ENCODE measurements at places on chromosomes 12 and 14.

DNA sequence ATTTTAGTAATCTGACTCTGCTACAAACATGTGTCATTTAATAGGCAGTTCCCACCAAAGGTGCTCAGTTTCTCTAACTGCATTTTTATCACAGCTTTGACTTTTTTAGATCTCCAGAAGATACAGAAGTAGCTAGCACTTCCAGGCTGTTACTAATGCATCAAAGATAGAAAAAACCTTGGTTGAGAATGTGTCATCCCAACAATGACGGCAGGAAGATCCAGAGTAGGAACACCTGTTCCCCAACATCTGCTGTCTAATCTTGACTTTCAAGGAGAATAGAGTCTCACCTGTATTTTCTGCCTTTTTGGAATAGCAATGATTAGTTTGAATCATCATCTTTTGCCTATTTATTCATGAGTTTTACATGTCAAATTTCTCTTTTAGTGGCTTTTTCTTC lies 45.0 kb downstream of the ARMH4 start:
- no peak for DNase-seq

- DNase-seq, result no peak
Measured at GRCh38 chr12:8831116-8831515, 8.7 kb downstream of the A2ML1 start.

DNA sequence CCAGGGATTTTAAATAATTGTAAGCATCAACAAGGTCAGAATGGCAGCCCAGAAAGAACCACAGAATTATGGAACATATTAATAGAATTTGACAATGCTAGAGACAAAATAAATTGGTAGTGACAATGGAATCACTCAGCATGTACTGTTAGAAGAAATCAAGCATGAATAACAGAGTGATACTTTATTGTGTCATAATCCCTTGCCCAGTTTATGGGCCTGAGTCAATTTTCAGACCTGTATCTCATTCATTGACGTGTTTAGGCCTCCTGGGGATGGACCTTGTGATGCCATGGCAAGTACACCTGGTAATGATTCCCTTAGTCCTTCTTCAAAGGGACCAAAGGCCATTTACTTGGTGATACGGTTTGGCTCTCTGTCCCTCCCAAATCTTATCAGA lies 12.8 kb upstream of the CCDC91 start:
- DNase-seq, result no peak

DNA sequence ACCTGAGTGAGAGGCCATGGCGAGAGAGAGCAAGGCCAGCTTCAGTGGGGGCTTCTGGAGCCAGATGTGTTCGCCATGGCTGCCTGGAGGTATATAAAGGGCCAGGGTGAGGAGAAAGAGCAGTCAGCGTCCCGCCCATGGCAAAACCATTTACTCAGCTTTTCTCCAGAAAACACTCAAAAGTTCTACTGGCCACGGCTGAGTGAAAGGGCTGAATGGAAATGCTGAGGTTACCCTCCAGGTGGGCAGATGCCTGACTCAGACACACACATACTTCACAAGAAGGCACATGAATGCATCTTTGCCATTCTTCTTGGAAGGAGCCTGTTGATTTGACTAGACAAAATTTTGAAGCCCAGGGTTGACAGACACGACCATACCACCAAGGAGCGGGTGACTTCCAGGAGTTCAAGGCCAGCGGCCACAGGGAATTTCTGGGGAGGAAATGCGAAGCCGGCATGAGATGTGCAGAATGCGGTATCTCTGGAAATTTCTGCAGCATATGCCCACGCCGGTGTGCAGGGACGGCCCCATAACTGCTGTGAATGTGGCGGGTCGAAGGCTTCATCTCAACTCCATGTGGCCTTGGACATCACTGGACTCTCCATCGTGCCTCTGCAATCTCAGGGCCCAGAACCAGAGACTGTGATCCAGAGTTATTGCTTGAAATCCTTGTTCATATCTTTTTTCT lies at the start of gene IL31:
Gene IL31 (minus strand): TSS at position 67 of the 691 bp plus-strand sequence. CDS start 49 bp downstream, at position 18.
- no peak for DNase-seq

GRCh38 chr12:115813256-115813655 lies 464.2 kb downstream of the MED13L start:
- DNase-seq, result no peak

DNA sequence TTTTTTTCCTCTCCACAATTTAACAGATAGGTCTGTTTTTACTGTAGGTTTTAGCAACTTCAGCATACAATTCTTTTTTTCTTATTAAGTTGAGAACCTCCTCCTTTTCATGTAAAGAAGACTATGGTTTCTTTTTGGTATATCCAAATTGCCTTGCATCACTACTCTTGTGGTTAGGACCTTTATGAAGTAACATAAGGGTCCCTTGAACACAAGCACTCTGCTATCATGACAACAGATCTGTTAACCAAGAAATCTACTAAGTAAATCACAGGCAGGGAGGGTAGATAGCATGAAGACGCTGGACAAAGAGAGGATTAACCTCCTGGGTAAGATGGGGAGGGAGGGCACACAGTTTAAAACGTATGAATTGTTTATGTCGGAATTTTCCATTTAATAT lies 380.6 kb downstream of the CCDC91 start:
- DNase-seq, result no peak

GRCh38 chr12:64097366-64098105 lies 124.6 kb downstream of the KICS2 start:
- no peak for DNase-seq

- DNase-seq, result no peak
Measured at GRCh38 chr12:128852026-128852698, 1.1 kb upstream of the GLT1D1 start.

DNA sequence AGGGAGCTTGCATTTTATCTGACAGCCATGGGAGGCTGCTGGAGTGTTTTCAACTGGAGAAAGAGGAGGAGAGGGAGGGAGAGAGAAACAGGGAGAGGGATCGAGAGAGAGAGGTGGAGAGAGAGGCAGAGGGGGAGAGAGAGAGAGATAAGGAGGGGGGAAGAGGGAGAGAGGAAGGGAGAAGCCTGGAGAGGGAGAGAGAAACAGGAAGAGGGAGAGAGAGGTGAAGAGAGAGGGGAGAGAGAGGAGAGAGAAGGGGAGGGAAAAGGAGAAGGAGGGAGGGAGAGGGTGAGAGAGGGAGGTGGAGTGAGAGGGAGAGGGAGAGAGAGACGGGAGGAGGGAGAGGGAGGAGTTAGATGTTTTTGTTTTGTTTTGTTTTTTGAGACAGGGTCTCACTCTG lies 45.6 kb downstream of the DNAH10 start:
- no peak for DNase-seq

DNA sequence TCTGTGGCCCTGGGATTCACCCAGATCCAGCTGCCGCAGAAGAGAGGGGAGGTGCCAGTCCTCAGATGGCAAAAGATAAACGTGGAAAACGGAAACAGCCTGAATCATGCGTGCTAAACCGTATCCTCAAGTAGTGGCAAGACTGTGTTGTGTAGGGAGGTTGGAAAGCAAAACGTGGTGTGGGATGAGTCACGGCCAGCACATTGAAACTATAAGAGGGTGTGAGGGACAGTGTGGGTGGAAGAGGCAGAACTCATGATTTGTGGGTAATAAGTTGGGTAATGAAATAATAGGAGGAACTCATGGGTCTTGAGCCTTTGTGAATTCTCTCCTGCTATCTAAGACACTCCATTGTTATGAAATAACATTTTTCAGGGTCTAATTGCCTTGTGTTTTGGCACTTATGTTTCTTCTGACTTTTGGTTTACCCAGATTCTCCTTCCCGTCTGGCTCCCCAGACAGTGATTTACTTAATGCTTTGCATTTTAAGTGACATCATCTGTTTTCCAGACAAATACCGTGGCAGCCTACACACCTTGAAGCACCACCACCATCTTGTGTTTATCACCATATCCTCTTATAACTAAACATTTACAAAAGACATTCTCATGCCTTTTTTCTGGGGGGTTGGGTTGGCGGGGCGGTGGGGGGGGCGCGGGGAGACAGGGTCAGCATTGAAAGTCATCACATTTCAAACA lies 62.3 kb upstream of the PTCSC3 start:
- DNase-seq, result peak; percentile 23

DNA sequence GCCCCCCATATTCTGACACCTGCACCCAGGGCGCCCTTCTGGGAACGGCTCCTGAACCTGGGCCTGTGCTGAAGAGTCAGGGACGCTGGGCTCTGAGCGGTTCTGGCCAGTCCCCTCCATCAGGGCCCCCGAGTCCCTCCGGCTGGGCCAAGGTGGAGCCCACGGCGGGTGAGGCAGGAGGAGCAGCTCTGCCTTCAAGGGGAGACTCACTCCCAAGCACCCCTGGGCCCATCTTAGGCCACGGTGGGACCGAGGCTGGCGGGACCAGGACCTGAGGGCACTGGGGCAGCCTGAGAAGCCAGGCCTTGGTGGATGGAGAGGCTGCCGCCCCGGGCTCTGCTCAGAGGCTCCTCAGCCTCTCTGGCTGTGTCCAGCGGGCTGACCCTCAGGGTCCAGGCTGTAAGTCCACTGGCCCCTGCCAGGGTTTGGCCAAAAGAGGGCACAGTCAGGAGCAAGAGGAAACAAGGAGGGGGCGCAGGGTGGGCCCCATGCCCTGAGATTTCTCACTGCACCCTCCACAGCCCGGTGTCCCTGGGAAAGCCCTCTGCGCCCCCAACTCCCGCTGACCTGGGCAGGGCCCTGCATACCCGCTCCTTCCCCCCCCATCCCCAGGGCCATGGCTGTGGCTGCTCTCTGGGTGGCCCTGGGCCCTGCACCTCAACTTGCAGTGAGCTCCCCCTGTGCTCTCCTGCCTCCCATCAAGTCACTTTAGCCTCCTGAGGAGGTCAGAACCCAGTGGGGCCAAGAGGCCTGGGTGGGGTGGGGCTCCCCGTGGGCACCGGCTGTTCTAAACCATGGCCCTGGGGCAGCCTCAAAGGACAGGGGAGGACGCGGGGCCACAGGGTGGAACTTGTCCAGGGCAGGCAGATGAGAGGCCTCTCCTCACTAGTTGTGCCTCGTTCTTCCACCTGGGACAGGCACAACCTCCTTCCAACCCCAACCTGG lies 266.4 kb upstream of the SFSWAP start:
- DNase-seq, result no peak

- no peak for DNase-seq
Measured at GRCh38 chr14:94768521-94769390, 1.2 kb downstream of the GSC start.

DNA sequence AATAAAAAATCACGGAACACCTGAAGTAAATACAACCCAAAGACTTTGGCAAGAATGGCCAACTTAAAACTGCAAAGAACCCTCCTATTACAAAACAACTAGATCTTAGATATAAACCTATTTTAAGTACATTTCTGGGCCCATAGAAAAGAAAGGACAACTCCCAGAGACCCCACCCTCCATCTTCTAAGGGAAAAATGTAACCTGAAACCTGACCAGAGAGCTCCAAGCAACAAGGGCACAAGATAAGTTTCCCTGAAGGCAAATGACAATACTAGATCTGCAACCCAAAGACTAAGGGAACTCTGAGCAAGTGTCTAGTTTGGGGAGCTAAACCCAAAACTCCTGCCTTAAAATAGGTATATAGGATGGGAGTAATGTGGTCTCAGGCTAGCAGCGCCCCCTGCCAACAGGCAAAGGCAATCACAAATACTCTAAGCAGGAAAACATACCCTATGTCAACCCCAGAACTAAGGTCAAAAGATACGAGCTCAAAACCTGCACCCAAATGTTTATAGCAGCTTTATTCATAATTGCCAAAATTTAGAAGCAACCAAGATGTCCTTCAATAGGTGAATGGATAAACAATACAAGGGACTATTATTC lies 218.9 kb downstream of the ITPR2 start:
- DNase-seq, result no peak

DNA sequence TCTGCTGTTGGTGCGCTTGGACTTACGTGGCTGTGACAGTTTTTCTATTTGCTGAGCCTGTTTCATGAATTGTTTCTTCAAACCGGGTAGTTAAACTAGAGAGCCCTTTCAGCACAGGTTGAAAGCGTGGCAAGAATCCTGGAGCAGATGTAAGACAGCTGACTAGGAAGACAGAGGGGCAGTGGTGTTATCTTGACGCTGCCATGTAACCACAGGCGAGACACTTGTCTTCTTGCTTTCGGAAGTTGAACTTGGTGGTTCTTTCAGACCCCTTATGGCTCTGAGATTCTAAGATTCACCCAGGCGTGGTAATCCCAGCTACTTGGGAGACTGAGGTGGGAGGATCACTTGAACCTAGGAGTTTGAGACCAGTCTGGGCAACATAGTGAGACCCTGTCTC lies 4.3 kb downstream of the EMP1 start:
- no peak for DNase-seq

- DNase-seq, result no peak
Measured at GRCh38 chr12:3202734-3203446, 125.7 kb downstream of the TSPAN9 start.

- no peak for DNase-seq
Measured at GRCh38 chr12:57740656-57741412, 2.3 kb upstream of the AGAP2 start.

DNA sequence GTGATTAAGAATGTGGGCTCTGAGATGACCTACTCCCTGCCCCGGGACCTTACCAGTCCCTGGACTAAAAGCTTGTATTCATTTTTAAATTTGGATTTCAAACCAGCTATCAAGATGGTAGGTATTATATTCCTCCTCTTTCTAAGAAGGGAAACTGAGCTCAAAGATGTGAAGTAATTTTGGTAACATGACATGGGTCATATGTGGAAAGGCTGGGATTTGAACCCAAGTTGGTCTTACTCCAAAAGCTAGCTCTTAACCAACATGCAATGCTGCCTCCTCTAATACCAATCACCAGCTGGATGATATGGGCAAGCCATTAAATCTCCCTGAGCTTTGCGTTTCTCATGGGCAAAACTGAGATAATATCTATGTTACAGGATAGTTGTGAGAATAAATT lies 166.4 kb upstream of the SLC38A2 start:
- DNase-seq, result no peak

DNA sequence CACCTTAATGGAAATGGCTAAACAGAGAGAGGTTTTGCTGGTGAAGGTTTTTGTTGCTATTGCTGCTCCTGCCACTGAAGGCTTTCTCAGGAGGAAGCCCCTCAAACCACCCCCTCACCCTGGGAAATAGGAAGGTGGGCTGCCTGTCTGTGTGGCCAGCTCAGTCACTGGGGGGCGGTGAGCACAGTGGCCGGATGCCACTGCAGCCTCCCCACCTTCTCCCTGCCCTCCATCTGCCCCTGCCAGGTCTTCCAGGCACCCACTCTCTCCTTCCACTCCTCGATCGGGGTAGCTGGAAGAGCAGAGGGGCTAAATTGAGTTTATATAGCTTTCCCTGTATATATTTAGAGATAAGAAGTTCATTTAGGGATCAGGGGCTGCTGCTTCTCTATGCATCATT lies 80.8 kb downstream of the PAPOLA start:
- no peak for DNase-seq

GRCh38 chr14:73789989-73790581 lies 61.5 kb upstream of the PTGR2 start:
- DNase-seq, result peak; percentile 84

DNA sequence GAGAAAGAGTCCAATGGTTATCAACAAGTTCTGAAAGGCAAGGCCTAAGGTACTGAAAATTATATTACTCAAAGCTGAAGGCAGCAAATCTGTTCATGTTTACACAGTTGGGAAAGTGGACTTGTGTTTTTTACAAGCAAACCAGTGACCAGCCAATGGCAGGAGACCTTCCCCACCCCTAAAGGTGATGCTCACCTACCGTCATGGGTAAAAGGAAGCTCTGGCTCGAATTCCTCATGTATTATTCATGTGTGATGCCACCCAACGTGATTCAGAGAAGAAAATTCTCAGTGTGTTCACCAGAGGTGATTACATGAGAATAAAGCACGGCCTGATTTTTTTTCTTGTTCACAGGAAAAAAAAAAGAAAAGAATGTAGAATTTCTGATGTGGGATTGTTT lies 1161.2 kb upstream of the SEL1L start:
- no peak for DNase-seq

- no peak for DNase-seq
Measured at GRCh38 chr14:80310938-80311750, 99.8 kb upstream of the DIO2 start.
